ENCODE measurements at places on chromosomes 12 and 14. TPM values are rescaled to one million over a fixed set of nuclear protein-coding genes. Genes with fewer than 3 reads are reported as not detected.

Gene KRT77
- total RNA-seq, result not detected

Gene SYNDIG1L
- total RNA-seq, result not detected

Gene KRT74
- not detected for total RNA-seq

Gene NTS
- total RNA-seq, result not detected

Gene RAB15
- 3.3 TPM for total RNA-seq

Gene OAS3
- total RNA-seq, result 4.4 TPM

Gene MIP
- total RNA-seq, result not detected

Gene KRT4
- under 0.01 TPM for total RNA-seq

Gene SERPINA5
- total RNA-seq, result not detected

Gene RAN
- total RNA-seq, result 910 TPM

Gene GALNT8
- total RNA-seq, result not detected

Gene GSG1
- total RNA-seq, result 2.5 TPM

Gene PTCSC3
- not detected for total RNA-seq

DNA sequence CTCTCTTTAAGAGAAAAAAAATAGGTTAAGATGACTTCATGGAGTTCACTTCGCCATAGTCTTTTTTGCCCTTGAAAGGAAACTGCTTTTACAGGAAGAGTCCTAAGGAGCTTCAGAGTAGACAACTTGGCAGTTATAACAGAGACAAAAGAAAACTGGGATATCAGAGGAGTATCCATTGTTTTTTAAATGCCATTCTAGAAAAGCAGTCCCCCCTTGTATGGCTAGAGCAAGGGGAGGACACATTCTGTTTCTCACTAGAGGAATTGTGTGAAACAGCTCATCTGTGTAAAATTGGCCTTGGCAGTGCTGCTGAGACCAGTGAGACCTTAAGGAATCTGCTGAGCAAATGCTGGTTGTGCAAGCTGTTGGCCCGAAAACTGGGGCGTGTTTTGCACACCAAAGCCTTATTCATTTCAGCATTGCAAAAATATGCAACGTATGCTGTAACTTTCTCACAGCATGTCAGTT is 128.0 kb downstream of the GPR135 start:
- DNase-seq, result no peak

- peak; percentile 58 for DNase-seq
Measured at GRCh38 chr12:15268927-15269552, 47.8 kb upstream of the RERG start.

- DNase-seq, result no peak
Measured at GRCh38 chr14:30587141-30587540, 28.2 kb downstream of the G2E3 start.

- DNase-seq, result no peak
Measured at GRCh38 chr14:21096978-21097635, 1.3 kb downstream of the ZNF219 start.

DNA sequence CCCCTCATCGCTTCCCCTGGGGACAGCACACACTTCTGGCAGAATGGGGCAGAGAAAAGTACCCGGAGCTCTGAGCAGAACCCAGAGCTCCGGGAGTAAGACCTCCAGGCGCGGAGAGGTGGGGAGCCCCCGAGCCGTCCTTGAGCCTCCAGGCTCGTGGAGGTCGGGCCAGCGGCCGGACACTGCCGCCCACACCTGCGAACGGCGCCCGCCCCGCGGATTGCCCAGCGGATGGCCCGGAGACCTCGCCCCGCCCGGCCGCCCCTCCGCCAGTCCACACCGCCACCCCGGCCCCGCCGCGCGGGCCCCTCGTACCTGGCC is 344 bp downstream of the SPTLC2 start:
- no peak for DNase-seq

GRCh38 chr14:61091657-61092273 is 110.7 kb downstream of the SLC38A6 start:
- no peak for DNase-seq

GRCh38 chr12:69886109-69886508 is 61.1 kb downstream of the MYRFL start:
- no peak for DNase-seq

DNA sequence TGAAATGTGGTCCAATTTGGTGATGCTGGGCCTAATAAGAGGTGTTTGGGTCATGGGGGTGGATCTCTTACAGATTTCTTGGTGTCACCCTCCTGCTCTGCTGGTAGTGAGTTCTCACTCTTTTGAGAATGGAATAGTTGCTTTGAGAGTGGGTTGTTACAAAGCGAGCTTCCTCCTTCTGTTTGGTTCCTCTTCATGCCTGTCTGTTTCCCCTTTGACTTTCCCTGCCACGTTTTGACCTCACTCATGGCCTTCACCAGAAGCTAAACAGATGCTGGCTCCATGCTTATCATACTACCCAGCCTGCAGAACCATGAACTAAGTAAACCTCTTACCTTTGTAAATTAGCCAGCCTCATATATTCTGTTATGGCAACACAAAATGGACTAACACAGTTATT is 57.7 kb upstream of the LDHB start:
- no peak for DNase-seq

GRCh38 chr12:27852117-27852516 is 72.1 kb upstream of the MANSC4 start:
- DNase-seq, result no peak

DNA sequence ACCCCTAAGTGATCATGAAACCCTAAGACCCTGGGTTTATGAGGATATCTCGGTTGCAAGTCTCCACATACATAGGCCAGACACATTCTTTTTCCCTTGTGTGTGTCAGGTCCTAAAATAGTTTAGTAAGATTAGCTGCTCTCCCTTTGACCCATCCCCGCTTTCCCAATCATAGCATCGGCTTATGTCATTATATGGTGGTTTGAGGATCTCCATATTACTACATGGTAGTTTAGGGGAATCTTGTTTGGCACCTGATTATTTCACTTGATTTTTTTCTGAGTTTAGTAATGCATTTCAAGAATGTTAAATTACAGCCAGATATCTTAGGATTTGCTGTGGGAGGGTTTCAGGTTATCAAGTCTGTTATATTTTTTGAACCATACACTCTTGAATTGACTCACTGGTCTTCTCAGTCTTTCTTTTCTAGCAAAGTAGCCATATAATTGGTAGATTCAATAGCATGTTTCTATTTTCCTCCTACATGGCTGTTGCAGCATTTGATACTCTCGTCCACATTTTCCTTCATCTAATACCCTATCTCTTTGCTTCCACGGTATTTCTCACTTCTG is 68.3 kb upstream of the TRHDE start:
- DNase-seq, result no peak

- DNase-seq, result no peak
Measured at GRCh38 chr14:68273413-68273812, 453.8 kb downstream of the RAD51B start.

GRCh38 chr12:95358111-95359083 is 115.6 kb upstream of the METAP2 start:
- peak; percentile 39 for DNase-seq

- no peak for DNase-seq
Measured at GRCh38 chr14:93712079-93712837, 76.0 kb downstream of the PRIMA1 start.

DNA sequence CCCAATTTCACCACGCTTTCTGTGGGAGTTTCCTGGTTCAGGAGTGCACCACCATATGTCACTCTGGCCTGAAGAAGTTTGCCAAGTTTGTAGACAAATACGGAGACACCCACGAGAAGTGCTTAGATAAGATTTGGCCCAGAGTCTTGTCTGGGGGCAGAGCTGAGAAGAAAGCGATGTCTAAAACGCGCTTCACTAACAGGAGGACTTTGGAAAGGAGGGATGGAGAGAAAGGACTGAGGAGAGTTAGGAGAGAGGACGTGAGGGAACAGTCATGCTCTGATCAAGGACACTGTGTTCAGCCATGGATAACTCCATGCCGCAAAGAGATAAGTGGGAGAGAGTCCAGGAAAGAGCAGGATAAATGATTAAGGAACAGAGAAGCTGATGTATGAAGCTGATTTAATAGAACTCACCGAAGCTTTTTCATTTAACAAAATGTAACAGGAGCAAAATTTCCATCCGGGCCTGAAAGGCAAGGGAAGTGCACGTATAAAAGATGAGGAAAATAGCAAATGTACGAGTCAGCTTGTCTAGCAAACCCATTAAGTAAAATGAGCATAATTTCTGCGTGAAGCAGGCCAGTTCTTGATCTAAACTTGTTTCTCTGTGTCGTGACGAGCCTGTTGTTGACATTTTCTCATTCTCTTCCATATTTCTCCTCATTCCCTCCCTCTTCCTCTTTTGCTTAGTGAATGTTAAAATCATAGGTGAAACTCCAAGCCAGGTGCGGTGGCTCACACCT is 23.4 kb upstream of the MAP3K9 start:
- peak; percentile 34 for DNase-seq

DNA sequence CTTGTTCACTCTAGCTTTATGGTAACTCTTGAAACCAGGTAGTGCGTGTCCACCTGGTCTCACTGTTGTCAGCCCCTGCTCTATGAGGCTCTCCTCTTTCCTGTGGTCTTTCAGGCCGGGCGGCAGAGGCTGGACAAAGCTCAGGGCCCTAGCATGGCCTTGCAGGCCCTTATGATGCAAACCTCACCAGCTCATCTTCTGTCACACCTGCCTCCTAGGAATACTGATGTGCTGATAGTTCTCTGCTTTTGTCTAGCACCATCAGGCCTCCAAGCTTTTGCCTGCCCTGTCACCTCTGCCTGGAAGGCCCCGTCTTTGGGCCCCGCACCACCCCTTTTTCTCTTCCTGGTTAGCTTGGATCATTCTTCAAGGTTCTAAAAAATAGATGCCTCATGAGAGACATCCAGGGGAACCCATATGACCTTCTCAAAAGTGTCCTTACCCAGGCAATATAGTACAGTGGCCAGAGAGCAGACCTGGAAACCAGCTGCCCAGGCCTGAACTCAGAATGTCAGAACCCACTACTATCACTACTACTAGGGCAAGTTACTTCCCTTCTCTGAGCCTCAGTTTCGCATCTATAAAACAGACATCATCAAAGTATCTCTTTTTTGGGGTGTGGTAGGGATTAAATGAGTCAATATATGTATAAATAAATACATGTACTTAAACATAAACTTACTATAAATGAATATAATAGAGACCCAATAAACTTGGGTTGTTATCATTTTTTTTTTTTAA is 91.7 kb downstream of the ZFP36L1 start:
- no peak for DNase-seq

GRCh38 chr12:28051516-28052354 is 79.2 kb upstream of the PTHLH start:
- peak; percentile 72 for DNase-seq

DNA sequence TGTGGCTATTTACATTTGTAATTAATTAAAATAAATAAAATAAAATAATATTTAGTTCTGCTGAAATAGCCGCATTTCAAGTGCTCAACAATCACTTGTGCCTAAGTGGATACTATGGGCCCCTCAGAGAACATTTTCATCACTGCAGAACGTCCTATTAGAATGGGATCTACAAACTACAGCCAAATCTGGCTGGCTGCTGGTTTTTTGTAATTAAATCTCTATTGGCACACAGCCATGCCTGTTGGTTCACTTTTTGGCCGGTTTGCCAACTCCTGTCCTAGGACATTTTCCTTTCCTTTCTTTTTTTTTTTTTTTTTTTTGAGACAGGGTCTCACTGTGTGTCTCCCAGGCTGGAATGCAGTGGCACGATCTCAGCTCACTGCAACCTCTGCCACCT is 9.8 kb downstream of the CCDC63 start:
- DNase-seq, result no peak

DNA sequence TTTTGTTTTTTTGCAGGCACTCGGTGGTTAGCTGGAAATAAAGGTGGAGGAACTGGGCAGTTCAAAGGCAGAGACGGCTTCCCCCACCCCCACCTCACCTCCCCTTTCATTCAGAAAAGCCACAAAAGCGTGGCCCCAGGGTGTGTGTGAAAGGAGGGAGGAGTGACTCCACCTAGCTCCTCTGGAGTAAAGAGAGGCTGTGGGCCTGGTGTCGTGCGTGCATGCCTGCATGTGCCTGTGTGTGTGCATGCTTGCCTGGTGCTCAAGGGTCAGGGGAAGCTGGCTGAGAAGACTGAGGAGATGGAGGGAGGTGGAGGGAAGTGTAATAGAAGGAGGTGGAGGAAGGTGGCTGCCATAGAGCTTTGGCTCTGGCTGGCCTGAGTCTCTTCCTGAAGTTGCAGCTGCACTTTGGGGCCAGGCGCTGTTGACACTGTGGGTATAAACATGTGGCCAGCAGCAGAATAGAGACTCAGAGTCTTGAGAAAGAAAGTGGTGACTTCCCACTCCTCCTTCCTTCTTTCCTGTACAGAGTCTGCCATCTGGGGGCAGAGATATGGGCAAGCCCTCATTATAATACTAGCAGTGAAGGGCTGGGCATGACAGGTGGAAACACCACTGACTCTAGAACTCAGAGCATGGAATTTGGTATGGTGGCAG is 36.9 kb upstream of the SINHCAF start:
- DNase-seq, result no peak

GRCh38 chr12:68138480-68138879 is 21.1 kb downstream of the IFNG start:
- no peak for DNase-seq

- no peak for DNase-seq
Measured at GRCh38 chr12:22399464-22400180, 65.1 kb upstream of the ST8SIA1 start.

DNA sequence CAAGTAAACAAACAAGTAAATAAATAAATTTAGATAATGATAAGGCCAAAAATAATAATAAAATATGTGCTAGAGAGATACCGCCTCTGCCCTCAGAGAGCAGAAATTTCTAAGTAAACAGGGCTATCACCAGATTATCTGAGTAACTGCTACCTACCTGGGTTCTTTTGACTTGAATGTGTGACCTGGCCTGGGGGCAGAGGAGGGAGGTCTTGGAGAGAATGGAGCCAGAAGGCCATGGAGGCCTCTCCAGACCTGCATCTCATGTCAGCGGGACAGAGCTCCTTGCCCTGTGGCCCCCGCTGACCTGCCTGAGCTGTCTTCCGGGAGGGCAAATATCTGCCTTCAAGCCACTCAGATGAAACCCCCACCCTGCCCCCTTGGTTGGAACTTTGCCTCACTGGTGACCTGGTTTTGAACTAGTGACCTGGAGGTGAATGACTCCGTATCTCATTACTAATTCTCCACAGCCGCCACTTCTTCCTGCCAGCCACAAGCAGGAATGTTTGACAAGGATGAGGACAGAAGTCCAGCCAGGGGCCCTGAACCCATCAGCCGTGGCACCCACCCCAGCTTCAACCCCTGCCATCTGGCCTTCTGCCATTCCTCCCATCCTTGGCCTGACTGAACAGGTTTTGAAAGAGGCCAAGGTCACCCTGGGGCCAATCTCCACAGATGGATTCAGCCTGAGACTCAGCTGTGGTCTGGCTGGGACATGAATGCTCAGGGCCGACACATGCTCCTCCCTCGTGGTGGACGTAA is 86.8 kb upstream of the PARP11 start:
- no peak for DNase-seq

GRCh38 chr12:123085730-123086487 is 65.0 kb downstream of the PITPNM2 start:
- DNase-seq, result peak; percentile 32

- peak; percentile 99 for DNase-seq
Measured at GRCh38 chr12:123089631-123090353, 61.1 kb downstream of the PITPNM2 start.

Measured in IMR-90 (cell line).